ENCODE measurements at places on chromosomes 7 and 10.

DNA sequence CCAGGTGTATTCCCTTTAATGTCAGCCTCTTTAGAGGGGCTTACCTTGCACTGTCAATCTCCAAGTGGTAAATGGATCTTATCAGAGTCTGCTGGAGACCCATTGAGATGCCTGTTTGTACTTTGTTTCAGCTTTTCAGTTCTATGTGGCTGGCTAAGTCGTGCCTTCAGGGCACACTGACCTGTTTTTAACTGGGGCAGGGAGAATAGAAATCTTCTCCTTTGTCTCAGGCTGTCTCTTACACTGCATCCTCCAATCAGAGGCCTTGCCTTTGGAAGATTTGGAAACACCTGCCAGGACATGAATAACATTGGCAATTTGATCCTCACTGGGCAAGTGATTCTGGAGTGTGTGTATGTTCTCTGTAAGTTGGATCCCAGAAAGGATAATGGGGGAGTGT is 65.0 kb downstream of the POU6F2 start:
- DNase-seq = no peak

DNA sequence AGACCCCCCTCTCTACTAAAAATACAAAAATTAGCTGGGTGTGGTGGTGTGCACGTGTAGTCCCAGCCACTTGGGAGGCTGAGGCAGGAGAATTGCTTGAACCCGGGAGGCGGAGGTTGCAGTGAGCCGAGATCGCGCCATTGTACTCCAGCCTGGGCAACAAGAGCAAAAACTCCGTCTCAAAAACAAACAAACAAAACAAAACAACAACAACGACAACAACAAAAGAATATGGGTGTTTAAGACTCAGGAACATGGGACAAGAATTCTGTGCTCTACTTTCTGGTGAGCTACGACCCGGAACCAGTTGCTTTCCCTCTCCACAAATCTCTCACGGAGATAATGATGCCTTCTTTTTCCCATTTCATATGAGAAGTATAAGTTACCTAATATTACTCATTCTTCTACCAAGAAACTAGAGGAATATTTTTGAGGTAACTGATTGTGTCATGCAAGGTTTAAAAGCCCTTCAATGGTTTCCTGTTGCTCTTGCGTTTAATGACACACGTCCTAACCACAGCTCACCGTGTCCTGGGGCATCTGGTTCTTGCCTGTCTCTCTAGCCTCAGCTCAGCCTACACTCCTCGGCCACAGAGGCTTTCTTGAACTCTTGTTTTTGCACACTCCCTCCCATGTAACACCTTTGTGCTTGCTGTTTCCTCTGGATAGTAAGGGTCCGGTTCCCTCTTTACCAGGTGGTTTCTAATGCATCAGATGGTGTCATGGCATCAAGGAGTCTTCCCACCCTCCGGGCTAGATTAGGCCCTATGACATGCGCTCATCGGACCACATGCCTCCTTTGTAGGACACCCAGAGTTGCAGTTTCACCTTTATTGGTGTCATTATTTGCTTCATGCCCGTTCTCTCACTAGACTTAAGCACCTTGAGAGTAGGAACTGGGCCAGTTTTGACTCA is 67.5 kb downstream of the PFKFB3 start:
- no peak for DNase-seq

DNA sequence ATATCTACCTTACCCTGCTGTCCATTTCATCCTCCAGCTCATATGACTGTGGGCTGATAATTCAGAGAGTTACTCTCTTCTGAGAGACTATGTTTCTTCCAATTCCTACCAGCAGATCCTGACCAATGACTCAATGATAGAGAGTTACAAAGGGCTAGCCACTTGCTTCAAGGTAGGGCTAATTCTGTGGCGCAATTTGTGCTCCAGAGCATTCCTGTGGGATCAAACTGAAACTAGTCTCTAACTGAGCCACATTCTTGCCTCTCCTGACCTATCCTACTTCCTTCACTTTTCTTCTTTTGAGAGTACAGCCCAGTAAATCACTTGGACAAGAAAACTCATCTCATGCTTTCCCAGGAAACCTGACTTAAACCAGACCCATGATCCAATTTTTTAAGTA is 17.9 kb upstream of the ASZ1 start:
- no peak for DNase-seq

GRCh38 chr10:94366382-94366781 is 3.6 kb upstream of the NOC3L start:
- no peak for DNase-seq

DNA sequence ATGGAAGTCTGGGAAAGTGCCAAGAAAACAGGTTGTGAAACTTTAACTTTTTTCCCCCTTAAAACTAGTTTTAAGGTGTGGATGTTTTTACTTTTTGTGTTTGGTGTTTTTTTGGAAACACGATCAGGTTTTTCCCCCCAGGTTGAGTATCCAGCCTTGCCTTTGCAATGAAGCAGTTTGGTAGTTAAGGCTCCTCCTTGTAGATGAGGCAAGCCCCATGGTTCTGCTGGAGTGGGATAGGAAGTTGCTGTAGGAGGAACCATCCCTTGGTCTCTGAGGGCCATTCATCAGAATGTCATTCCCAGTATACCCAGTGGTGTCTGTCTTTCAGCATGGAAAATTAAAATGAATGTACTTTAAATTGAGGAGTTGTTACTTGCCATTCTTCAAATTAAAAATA is 2.7 kb downstream of the CUL1 start:
- no peak for DNase-seq
